Effector CD4-positive, alpha-beta T cell (primary cell): ENCODE measurements at places on chromosomes 2 and 18.

DNA sequence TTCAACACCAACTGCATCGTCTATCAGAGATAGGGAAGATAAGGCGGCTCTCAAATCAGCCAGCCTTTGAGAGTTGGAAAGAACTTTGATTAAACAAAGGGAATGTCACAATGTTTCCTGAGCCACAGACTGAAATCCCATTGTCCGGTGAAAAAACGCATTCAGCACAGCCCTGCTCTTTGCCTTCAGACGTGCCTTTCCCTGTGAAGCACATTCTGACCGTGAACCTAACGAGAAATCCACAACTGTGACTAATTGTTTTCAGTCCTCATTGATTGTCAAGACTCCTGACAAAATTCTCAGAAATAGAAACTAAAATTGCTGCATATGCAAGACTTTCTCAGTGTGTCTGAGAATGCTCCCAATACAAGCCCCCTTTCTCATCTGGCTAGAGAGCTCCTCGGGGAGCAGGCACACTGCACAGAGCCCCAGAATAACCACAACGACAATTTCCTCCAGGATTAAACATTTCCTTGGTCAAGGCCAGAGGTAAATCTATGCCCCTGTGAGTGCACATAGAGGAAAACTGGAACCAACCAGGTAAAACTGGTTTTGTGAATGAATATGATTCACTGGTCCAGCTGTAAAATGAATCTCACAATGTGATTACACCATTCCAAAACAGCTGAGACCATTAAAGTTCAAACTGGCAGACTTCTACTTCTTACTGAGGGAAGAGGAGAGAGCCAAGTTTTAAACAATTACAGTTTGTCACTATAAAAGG lies 561.9 kb upstream of the ID2 start:
- DNase-seq: no peak

- no peak for DNase-seq
Observed at GRCh38 chr2:72138921-72139381, 8.7 kb downstream of the CYP26B1 start.

DNA sequence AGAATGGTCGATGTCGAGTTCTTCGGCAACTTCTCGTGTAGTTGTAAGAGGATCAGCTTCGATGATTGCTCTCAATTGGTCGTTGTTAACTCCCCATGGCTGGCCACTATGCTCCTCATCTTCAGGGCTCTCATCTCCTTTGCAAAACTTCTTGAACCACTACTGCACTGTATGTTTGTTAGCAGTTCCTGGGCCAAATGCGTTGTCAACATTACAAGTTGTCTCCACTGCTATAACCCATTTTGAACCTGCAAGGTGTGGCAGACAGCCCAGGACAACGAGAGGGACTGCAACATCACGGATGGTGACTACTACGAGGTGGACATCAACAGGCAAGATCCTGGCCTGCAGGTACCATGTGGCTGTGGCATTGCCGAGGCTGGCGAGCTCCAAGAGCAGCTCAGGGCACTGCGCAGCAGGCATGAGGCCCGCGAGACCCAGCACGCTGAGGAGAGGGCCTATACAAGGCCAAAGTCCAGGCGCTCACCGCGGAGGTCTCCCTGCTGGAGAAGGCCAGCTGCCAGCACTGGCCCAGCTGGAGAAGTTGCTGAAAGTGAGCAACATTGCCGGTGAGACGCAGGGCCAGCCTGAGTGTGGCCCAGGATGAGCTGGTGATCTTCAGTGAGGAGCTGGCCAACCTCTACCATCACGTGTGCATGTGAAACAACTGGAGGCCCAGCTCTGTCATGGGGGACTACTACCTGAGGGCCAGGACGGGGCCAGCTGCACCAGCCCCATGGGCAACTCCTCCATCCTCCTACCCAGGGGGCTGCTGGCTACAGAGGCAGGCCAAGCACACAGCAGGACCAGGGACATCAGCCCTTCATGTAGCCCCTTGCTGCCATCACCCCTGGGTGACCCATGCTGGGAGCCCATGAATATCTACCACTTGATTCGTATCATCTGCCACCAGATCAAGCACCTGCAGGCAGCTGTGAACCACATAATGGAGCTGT lies 20.2 kb downstream of the CLK1 start:
- DNase-seq: no peak

- DNase-seq: no peak
Observed at GRCh38 chr18:57762686-57763085, 40.4 kb downstream of the ATP8B1 start.

DNA sequence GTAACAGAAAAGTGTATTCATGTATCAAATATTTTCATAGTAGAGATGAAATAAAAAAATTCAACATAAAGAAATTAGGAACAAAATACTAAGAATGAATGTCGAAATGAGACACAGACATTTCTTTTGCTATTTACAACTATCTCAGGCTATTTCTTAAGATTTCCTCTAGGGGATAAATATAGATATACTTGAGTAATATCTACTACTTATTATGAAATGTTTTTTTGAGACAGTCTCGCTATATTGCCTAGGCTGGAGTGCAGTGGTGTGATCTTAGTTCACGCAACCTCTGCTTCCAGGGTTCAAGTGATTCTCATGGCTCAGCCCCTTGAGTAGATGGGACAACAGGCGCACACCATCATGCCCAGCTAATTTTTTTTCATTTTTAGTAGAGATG lies 326.1 kb downstream of the RNF144A start:
- DNase-seq: no peak

GRCh38 chr2:1642066-1642861 lies 102.1 kb downstream of the PXDN start:
- no peak for DNase-seq

GRCh38 chr2:133986881-133987795 lies 266.7 kb upstream of the MGAT5 start:
- DNase-seq: no peak

DNA sequence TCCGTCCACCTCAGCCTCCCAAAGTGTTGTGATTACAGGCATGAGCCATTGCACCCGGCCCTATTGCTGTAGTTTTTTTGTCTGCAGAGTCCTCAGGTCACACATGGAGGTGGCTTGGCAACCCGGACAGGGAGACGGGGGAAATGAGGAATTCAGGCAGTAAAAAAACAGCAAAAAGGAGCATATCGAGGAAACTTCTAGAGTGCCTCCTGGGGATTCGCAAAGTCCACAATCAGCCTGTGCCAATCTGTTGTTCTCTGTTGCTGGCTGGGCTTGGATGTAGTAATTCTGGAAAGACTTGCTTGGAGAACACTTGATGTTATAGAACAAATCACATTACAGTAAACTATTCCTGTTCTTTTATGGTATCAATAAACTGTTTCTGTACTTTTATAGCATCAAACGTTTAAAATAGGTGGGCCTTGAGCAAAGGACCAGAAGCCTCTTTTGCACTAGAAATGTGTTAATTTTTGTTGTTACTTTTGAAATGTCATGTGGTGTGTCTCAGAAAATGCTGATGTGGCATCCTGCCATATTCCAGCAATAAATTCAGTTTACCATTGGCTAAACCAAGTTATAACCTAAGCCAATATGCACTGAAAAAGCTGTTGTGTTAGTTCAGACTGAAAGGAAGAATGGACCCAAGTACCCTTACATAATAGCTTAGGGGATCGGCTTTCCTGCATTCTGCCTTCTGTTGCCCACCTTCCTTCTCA lies 14.4 kb downstream of the ELAC1 start:
- no peak for DNase-seq

GRCh38 chr18:32372381-32373061 lies 98.2 kb downstream of the GAREM1 start:
- no peak for DNase-seq

GRCh38 chr2:105737980-105738657 lies 6.6 kb upstream of the NCK2 start:
- peak; percentile 29 for DNase-seq

- DNase-seq: no peak
Observed at GRCh38 chr2:43228321-43228751, 1.9 kb upstream of the ZFP36L2 start.
